Endothelial cell (in vitro differentiated cells): ENCODE measurements at places on chromosomes 4 and X. TPM values are rescaled to one million over a fixed set of nuclear protein-coding genes. Genes with fewer than 3 reads are reported as not detected.

DNA sequence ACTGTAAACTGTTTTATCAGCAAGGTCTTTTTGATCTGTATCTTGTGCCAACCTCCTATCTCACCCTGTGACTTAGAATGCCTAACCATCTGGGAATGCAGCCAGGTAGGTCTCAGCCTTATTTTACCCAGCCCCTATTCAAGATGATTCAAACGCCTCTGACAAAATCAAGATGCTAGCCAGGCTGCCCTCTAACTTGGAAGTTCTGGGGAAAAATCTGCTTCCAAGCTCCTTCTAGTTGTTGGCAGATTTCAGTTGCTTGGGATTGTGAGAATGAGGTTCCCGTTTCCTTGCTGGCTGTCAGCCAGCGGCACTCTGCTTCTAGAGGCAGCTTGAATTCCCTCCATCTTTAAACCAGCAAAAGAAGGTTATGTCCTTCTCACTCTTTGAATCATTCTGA, 34.7 kb downstream of the LUZP4 start:
- H3K27me3 ChIP-seq, result peaks cover 7% of the 10 kb centered on the region
- H3K36me3 ChIP-seq, result no peaks in the 10 kb centered on the region
- no peak overlapping the region for H3K27ac ChIP-seq
- H3K4me3 ChIP-seq, result no peak overlapping the region

- H3K27me3 ChIP-seq, result no peaks in the 10 kb centered on the region
- no peaks in the 10 kb centered on the region for H3K36me3 ChIP-seq
- DNase-seq, result no peak
- H3K27ac ChIP-seq, result no peak overlapping the region
These were observed 1381.5 kb upstream of the AGA start for GRCh38 chr4:178823673-178824295.

GRCh38 chr4:21507439-21507838, 441.1 kb downstream of the KCNIP4 start:
- H3K27ac ChIP-seq, result no peak overlapping the region
- no peak overlapping the region for H3K4me3 ChIP-seq
- H3K36me3 ChIP-seq, result no peaks in the 10 kb centered on the region

GRCh38 chrX:134735015-134735414, 76.7 kb upstream of the PLAC1 start:
- H3K27ac ChIP-seq, result no peak overlapping the region
- no peak for DNase-seq
- H3K36me3 ChIP-seq, result no peaks in the 10 kb centered on the region
- no peak overlapping the region for H3K4me3 ChIP-seq

DNA sequence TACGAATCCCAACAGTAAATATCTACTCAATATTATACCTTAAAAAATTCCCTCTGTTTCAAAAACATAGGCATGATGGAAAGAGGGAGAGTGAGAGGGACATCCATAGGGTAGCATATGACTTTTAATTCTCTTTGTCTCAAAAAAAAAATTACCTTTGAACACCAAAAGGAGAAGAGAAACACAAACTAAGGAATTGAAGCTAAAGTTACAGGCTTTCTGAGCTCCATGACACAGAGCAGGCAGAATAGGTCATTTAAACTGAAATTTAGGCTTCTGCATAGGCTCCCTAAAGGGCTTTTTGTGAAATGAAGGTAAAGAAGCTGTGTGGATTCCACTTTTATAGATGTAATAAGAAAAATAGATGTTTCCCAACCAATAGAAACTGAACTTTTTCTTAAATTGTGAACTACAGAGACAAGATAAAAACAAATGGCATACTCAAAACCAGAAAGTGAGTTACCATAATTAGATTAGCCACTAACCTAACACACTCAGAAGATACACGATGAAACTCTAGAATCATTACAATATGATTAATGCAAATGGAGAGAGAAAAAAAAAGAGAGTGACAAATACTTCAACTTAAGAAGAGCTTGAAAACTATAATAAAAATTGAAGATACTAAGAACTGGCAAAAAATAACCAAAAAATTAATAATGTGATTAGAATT, 584.6 kb downstream of the GABRG1 start:
- no peak overlapping the region for H3K4me3 ChIP-seq
- H3K27me3 ChIP-seq, result no peaks in the 10 kb centered on the region
- no peaks in the 10 kb centered on the region for H3K36me3 ChIP-seq

DNA sequence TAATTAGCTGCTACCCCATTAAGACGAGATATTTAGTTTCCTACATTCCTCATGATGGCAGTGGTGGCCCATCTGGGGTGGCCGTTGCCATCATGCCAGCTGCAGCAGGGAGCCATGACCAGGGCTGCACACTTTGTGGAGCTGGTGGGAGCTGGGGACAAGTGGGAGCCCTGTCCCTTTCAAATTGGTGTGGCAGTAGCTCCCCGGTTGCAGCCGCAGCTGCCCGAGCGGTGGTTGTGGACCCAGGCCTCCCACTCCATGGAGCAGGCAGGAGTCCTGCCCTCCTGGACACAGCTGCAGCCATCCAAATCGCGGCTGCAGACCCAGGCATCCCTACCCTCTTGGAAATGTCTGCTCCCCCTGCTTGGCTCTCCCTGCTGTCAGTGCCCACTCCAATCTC, 9.3 kb upstream of the SYTL5 start:
- no peak for DNase-seq
- H3K27ac ChIP-seq, result no peak overlapping the region
- no peaks in the 10 kb centered on the region for H3K4me1 ChIP-seq
- H3K27me3 ChIP-seq, result no peaks in the 10 kb centered on the region

Gene VEGFD
- total RNA-seq, result 0.56 TPM

Gene MAB21L2
- total RNA-seq, result not detected

Gene VCX3B
- 0.23 TPM for total RNA-seq

Gene GAB1
- 51.8 TPM for total RNA-seq

Gene VSIG4
- not detected for total RNA-seq

Gene MMRN1
- total RNA-seq, result 304 TPM

Gene SLITRK4
- total RNA-seq, result 7.3 TPM

Gene IL13RA1
- total RNA-seq, result 41.8 TPM
